ENCODE measurements at places on chromosomes 12 and 14.

DNA sequence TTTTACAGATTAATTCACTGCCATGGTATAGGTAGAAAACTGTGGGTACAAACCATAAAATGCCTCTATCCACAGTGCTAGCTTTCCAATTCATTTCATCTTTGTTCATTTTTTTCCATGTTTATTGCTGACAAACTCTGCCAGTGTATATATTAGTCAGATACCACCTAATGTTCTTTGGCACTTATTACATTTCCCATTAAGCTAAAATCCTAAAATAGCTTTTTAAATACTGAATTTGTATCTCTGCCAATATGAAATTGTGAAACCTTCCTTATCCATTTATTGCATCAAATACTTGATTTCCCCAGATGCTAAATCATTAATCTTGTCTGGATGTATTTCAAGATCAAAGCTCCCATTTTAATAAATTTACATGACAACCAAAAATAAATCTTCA, 150.1 kb upstream of the FSCB start:
- DNase-seq = no peak

DNA sequence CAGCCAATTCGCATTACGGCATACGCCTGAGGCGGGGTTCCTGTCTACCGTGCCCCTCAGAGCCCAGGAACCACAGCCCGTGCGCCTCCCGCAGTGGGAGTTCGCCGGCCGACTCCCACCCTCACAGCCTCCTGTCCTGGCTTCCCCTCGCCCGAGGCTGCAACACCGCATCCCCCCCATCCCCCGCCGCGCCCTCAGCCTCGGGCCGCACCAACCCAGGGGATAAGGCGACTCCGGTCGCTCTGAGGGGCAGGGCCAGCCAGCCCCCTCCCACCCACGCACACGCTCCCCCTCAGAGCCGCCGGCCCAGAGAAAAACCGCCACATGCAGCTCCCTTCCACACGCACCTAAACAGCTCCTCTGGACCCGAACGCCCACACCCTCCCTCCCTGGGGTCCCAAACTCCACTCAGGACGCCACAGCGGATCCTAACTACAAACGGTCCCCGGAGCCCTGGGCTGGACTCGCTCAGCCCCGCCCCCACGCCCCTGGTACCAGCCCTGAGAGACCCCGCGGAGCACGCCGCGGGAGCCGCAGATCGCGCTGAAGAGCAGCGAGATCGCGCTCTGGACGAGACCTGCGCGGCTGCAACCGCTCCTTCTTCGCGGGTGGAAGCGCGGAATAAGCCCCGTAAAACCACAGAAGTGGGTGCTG, at the start of gene C14orf39:
Gene C14orf39 (minus strand): TSS at position 466 of the 654 bp plus-strand sequence. CDS start 985 bp downstream, outside the sequence.
- DNase-seq = no peak

- DNase-seq = no peak
These were observed 58.3 kb upstream of the STXBP6 start for GRCh38 chr14:25108291-25108690.

- DNase-seq = no peak
These were observed 496.3 kb downstream of the NRXN3 start for GRCh38 chr14:78666336-78667056.

DNA sequence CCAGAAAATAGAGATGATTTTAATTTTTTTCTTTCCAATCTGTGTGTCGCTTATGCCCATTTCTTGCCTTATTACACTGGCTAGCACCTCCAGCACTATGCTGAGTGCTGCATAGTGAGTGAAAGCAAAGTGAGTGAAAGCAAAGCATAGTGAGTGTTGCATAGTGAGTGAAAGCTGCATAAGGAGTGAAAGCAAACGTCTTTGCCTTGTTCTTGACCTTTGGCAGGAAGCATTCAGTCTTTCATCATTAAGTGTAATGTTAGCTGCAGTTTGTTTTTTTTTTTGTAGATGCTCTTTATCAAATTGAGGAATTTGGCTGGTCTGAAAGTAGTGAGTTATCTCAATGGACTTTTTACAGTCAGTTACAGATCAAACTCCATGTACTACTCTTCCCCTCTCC, 6.9 kb upstream of the CORO1C start:
- no peak for DNase-seq

GRCh38 chr12:129069886-129070285, 216.6 kb downstream of the GLT1D1 start:
- no peak for DNase-seq
